Suppressor macrophage (primary cell): ENCODE measurements at places on chromosomes 4 and X.
A peak's percentile ranks its signal among the peaks of the same experiment; 100 is the strongest.

GRCh38 chr4:74366367-74366911 lies 1.5 kb downstream of the EREG start:
- DNase-seq = peak; percentile 38

DNA sequence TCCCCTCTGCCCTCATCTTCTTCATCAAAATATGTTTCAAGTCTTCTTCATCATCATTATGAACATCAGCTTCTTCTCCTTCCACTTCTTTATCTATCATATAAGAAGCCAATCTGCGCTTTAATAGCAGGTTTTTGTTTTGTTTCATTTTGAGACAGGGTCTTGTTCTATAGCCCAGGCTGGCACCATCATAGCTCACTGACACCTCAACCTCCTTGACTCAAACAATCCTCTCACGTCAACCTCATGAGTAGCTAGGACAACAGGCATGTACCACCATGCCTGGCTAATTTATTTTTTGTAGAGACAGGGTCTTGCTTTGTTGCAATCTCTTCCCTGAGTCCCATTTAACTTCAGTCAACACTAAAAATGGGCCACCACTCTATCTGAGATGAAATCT lies 27.0 kb downstream of the PRDM5 start:
- no peak for DNase-seq

GRCh38 chrX:73647212-73647611 lies 84.2 kb downstream of the CHIC1 start:
- no peak for DNase-seq

DNA sequence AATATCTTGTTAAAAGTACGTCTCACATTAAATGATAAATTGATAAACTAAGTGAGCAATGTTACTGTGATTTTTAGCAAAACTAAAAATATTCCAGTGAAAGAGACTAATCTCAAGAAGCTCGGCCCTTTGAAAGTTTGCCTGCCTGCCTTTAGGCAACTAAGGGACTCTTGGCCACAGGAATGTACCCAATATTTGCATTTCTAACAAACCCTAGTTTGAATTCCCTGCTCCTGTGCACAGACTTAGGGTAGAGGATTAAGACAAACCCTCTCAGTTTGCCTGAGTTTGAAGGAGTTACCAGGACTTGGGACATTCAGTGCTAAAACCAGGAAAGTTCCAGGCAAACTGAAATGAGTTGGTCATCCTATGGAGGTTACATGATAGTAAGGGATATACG lies 157.1 kb downstream of the SCFD2 start:
- DNase-seq = no peak

DNA sequence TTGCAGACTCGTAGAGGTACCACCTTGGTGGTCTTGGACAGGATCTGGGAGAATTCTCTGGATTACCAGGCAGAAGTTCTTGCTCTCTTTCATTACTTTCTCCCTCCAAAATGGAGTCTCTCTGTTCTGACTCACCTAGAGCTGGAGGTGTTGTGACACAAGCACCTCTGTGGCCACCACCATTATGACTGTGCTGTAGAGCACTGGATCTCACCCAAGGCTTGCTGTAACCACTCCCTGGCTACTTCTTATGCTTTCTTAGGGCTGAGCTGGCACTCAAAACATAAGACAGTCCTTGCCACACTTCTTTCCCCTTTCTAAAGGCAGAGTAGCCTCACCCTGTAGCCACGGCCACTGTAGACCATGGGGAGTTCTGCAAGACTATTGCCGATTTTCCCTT lies 296.6 kb upstream of the DIPK2B start:
- no peak for DNase-seq

GRCh38 chrX:78074088-78074487 lies 30.0 kb upstream of the PGK1 start:
- DNase-seq = no peak

- DNase-seq = no peak
These were observed 105.9 kb upstream of the ADRA2C start for GRCh38 chr4:3660086-3660927.

GRCh38 chrX:45952030-45952429 lies 593.2 kb downstream of the ZNF674 start:
- DNase-seq = no peak

GRCh38 chr4:100843910-100844309 lies 326.1 kb upstream of the EMCN start:
- DNase-seq = no peak

DNA sequence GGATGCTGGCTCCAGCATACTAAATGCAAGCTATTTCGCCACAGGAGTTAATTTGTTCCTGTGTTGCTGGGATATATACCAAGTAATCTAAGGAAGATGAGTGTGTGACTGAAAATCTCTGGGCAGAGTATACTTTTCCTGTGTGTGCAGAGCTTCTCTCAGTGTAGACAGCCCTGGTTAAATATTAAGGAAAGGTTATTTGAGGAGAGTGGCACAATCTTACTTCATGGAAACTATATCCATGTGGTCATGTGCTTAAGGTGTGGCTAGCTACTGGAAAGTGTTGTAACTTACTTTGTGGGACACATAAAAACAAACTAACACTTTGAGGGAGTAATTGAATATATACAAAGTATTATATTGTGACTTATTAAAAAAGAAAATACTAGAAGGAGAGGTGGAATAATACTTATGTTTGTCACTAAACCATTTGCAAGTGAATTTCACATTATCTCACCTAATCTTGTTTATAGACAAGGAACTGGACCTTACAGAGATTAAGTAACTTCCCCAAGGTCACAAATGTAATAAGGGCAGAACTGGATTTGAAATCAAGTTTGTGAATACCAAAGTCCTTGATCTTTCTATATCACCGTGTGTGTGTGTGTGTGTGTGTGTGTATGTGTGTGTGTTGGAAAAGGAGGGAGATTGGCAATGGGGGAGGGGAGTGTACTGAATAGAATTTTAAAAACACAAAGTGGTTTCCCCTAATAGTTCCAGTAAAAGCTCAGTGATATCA lies 408.2 kb upstream of the NR3C2 start:
- DNase-seq = no peak

DNA sequence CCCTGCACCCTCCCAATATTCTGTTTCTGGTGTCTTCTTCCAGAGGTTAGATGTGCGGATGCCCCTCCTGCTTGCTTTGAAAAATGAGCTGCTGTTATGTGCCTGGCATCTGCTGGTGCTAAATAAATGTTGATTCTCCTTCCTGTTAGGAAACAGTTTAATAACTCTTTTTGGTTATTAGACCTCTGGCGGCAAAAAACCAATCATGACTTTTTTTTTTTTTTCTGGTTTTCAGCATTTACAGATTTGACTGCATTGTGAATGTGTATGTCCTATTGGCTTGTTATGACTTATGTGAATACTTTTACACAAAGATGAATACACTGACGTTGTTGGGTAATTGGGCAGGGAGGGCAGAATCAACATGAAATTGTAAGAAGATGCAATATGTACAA lies 13.6 kb upstream of the TMEM156 start:
- DNase-seq = peak; percentile 38

- no peak for DNase-seq
These were observed 53.0 kb downstream of the ARSF start for GRCh38 chrX:3094261-3094660.

DNA sequence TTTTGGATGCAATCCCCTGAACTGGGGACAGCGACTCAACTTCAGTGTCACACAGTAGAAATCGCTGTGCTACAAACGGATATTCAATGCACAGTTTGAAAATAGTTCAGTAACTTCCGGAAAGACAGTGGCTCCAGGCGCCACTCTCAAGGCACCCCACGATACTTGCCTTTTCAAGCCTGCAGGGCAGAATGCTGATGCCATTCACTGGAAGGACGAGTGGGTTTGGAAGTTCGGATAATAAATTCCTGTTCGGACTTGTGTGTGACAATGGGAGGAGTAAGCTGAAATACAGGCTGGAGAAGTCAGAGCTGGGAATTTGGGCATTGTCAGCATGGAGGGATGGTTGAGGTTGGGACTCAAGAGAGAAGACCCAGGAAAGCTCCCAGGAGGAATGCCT lies 64.3 kb upstream of the HELT start:
- DNase-seq = no peak
